ENCODE measurements at places on chromosomes 5 and 9.

GRCh38 chr9:137199411-137200121 lies 975 bp downstream of the TPRN start:
- DNase-seq, result no peak

- DNase-seq, result no peak
Observed at GRCh38 chr9:121620777-121621449, 30.5 kb upstream of the DAB2IP start.

GRCh38 chr9:98805506-98806272 lies 1.8 kb upstream of the GALNT12 start:
- DNase-seq, result no peak

- DNase-seq, result no peak
Observed at GRCh38 chr5:96753848-96754247, 53.9 kb downstream of the ERAP1 start.

DNA sequence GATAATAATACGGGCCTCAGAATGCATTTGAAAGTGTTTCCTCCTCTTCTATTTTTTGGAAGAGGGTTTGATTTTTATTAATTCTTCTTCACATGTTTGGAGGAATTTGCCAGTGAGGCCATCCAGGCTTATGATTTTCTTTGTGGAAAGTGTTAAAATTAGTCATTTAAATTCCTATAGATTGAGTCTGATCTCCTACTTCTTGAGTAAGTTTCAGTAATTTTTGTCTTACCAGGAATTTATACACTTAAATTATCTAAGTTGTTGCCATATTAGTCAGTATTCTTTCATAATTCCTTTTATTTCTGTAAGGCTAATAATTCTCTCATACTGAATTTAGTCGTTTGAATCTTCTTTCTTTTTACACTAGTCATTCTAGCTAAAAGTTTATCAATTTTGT lies 25.2 kb upstream of the HAPLN1 start:
- DNase-seq, result no peak

DNA sequence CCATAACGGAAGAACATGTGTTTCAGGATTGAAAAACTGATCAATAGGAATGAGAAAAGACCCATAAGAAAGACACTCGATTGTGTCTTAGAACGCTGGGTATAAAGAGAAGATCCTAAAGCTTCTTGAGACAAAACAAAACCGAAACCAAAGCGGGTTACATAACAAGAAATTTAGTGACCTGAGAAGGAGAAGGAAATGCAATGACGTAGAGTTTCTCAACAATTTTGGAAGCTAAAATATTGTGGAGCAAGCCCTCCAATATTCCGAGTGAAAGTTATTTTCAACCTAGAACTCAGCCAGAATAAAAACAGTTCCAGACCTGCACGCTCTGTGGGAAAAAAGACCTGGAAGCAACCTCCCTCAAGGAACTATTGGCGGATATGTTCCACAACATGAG lies 81.9 kb upstream of the FREM1 start:
- DNase-seq, result no peak

- no peak for DNase-seq
Observed at GRCh38 chr5:148697180-148697808, 43.0 kb upstream of the HTR4 start.

DNA sequence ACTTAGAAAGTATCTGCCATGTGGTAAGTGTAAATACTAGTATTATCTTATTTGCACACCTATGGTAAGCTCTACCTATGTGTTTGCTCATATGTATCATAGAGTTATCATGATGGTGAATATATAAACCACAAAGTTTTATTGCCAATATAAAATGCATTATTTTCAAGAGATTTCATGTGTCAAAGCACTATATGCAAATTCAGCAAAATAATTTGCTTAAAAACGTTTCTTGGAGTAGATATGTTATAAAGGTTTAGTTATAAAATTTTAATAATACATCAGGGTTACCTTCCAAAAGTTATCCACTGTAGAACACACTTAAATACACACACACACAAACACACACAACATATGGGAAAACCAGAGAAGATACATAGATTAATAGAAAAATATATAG lies 1431.7 kb upstream of the C9orf72 start:
- DNase-seq, result no peak

DNA sequence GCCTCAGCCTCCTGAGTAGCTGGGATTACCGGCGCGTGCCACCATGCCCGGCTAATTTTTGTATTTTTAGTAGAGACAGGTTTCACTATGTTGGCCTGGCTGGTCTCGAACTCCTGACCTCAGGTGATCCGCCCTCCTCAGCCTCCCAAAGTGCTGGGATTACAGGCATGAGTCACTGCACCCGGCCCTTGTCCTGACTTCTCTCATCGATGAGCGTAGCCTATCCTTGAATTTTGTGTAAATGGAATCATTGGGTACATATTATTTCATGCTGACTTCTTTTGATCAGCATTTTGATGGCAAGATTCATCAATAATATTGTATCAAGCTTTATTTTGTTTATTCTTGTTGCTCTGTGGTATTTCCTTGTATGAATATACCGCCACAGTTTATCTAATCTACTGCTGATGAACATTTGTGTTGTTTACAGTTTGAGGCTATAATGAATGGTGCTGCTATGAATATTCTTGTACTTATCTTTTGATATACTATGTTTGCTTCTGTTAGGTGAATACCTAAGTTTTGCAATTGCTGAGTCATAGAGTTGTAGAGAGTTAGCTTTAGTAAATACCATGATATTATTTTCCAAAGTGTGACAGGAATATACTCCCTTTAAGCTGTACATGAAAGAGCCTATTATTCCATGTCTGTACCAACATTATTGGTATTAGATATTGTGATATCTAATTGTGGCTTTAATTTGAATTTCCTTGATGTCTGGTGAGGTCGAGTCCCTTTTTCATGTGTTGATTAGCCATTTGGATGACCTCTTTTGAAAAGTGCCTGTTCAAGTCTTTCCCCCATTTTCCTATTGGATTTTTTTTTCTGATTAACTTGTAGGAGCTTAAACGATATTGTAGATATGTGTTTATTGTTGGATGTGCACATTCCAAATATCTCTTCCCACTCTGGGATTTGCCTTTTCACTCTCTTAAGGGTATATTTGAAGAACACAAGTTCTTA lies 107.5 kb downstream of the RGS3 start:
- no peak for DNase-seq

GRCh38 chr5:1127959-1128785 lies 16.3 kb upstream of the SLC12A7 start:
- no peak for DNase-seq

DNA sequence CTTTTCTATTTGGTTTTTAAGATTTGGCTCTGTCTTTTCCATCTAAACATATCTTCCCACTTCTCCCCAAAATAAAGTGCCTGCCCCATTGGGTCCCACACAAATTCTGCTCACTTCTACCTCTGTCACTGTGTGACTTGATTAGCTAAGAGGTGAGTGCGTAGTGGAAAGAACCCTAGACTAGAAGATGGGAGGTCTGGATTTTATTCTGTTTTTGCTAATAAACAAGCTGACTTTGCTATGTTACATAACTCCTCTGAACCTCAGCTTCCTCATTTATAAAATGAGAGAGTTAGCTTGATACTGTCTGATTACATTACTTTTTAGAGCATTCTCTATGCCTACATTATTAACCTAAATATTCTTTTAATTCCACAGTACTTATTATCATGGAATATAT lies 51.3 kb upstream of the PTGER4 start:
- DNase-seq, result no peak

- DNase-seq, result no peak
Observed at GRCh38 chr9:78319197-78320029, 22.5 kb downstream of the PSAT1 start.

GRCh38 chr5:176611435-176611834 lies 1.5 kb upstream of the GPRIN1 start:
- DNase-seq, result no peak

DNA sequence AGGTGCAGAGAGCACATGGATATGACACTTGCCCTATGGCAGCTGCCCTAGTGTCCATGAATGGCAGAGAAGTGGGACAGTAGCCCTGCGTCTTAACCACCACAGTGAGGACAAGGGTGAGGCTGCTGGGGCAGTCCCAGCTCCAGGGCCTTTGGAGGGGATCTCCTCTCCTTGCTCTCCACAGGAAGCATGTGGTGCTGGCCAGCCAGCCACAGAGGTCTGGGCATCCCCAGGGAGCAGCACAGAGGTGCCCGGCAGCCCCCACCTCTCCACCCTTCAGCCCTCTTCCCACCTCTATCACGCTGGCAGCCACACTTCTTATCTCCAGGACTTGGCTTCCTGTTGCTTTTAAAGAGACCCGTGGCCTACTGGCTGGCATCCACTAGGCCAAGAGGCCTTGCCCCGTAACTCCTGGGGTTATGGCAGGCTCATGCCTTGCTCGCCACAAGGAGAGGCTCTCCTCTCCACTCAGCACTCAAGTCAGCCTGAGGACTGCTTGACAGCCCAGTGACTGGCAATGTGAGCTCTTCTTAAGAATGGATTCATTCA lies 21.9 kb downstream of the CSF2 start:
- DNase-seq, result no peak

DNA sequence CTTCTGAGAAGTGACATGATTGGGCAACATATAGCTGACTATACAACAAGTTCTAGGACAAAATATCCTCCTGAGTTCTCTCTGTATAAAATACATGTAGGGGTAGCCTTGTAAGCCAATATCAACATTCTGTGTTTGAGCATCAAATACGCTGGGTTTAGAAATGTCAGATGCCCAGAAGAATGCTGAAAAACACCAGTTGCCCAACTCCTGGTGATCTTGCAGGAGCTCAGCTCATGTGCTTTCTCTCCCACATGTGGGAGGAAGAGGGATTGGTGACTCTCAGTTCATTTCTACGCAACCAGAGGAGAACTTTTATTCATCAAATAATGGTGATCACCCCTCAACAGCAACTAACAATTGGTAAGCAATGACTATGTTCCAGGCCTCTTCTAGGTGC lies 810.9 kb upstream of the ACO1 start:
- DNase-seq, result no peak

- DNase-seq, result no peak
Observed at GRCh38 chr9:27431543-27432147, 92.4 kb upstream of the IFNK start.

- no peak for DNase-seq
Observed at GRCh38 chr5:112208699-112209615, 210.1 kb downstream of the EPB41L4A start.

- no peak for DNase-seq
Observed at GRCh38 chr5:107329850-107330249, 340.9 kb downstream of the EFNA5 start.

DNA sequence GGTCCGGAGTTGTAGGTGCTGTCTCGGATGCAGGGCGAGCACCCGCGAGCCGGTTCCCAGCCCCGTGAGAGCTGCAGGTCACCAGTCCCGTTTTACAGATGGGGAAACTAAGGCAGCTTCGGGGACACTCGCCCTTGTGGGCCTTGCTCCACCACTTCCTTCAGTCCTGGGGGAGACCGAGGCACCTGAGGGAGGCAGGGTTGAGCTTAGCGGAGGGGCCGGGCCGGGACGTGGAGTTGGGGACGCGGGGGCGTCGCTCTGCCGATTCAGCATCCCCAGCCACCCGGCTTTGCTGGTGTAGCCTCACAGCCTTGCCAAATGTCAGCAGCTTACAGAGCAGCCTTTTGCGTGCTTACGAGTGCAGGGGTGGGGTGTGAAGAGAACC lies 530 bp downstream of the BBLN start:
- DNase-seq, result no peak

DNA sequence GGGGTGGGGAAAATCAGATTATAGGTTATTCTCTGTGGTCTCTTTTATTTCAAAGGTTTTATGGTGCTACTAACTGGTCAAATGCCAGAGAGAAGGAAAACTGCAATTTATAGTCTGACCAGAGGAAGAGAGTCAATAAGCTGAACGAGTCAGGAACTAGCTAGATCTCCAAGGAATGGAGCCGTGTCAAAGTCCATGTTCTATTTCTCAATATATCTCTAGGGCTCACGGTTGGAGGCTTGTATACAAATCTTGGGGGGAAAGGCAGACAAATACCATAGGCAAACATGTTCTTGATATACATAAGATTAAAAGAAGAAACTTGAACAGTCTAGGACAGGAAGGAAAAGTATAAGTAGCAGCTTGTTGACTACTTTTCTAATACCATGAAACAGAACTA lies 627.1 kb downstream of the PDE4D start:
- DNase-seq, result no peak

DNA sequence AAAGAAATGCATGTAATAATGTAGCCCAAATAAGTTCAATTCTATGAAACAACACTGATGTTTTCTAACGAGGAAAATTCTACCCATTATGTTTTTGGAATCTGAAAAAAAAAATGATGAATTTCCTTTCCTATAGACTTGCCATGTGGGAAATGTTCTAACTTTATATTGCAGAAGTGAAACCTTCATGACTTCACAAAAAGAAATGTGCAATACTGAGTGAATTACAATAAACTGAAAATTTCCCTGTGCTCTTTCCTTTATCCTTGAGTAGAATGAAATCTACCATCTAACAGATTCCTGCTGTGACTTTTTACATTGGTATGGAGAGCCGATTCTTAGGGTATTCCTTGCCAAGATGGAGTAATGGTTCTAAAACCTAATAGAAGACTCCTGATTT lies 1622.5 kb downstream of the MAT2B start:
- DNase-seq, result no peak

Measured in hypothalamus (tissue), 51 donors.